ENCODE measurements at places on chromosomes 1 and 21.

DNA sequence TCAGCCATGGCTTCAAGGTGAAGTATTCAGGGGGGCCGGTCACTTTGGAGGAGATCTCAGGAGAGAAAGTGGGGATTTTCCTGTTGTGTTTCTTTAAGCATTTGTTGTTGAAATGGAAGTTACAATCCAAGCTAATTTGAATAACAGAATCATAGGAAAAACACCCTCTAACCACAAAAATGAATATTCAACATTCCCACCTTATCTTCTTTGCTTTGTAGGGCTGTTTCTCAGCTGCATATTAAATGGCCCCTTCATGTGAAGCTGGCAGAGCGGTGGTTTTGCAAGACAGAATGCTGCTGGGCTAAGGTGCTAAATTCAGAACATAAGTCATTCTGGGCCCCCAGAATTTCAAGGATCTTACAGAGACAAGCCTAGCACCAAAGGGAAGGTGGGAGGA is 279.0 kb downstream of the RRAGC start:
- DNase-seq, result no peak

DNA sequence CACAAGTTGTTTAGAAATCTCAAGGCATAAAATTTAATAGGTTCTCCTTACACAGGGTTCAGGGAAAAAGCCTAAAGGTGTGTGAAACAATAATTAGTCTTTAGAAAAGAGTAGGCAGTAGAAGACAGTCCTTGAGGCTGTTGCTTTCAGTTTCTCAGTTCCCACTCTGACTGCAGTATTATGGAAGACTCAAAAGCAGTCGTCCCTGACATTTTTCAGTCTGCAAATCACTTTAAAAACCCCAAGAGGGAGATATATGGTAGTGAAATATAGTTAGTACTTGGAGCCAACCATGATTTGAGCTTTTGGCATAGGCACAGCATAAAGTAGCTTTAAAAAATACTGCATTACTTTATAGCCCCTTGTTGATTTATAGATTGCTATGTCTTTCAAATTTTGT is 299.7 kb downstream of the OLFM3 start:
- DNase-seq, result no peak

DNA sequence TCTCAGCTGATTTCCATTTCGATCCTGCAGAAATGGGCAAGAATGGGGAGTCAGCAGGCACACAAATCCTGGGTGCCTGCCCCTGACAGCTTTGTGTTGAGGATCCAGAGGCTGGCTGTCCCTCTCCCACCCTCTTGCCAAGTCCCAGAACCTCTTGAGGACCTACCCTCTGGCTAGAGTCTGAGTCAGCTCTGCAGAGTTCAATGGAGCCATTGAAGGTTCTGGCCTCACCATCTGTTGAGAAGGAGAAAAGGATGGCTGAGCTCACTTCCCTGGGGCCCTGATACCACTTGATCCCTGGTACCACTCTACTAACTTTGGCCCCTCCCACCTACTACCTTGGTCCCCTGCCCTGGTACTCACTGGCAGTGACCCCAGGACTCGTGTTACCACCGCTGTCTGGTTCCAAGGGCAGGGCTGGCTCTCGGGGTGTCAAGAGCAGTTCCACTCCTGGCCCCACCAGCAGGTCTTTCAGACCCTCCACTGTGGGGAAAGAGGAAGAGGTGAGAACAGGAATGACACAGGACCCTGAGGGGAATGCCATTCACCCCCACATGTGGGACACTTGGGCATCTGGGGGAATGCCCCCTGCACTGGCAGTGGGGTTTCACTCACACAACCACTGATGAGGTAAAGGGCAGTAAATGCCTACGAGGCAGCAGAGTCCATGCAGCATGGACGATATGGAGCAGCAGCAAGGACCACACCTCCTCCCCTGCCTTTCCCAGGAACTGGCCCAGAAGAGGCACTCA is 10.5 kb downstream of the RXFP4 start:
- DNase-seq, result no peak

GRCh38 chr1:82377201-82377884 is 576.6 kb downstream of the ADGRL2 start:
- no peak for DNase-seq

DNA sequence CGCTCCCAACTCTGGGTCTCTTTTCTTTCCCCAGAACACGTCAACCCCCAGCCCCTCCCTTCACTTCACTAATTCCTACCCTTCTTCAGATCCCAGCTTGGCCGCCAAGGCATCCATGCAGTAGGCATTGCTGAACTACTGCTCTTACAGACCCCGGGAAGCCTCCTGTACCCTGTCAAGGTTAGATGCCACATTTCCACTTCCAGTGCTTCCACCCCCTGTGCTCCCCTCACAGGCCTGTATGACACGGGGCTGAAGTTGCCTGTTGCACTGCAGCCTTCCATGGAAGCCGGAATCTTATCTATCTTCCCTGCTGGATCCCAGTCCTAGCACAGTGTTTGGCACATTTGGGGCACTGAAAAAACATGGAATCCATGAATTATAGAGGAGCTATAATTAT is 99.0 kb upstream of the SOD1 start:
- DNase-seq, result no peak

DNA sequence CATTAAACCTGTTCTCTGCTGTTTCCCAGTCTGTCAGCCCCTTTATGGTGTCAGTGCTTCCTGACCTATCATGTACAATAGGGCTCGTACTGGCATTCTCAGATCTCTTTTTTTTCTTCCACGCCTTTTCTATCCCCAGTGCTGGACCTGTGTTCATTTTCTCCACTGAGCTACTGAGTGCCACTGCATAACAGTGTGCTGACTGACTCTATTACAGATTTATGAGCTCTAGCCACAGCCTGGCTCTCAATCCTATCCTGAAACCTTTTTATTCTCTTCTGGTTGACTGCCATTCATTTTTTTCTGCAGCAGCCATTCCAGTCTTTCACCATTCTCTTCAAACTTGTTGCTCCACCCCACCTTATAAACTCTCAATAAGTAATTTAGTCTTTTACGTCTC is 59.6 kb upstream of the MACF1 start:
- no peak for DNase-seq

- no peak for DNase-seq
These were observed 83.9 kb upstream of the SGIP1 start for GRCh38 chr1:66450043-66450514.

- peak; percentile 57 for DNase-seq
These were observed 1.4 kb downstream of the CSRP1 start for GRCh38 chr1:201505503-201505890.

GRCh38 chr1:191575180-191575579 is 583.1 kb upstream of the RGS18 start:
- no peak for DNase-seq

- DNase-seq, result peak; percentile 40
These were observed 29.6 kb upstream of the CCN1 start for GRCh38 chr1:85550784-85551516.

- DNase-seq, result no peak
These were observed 70.4 kb downstream of the UBR4 start for GRCh38 chr1:19139711-19140110.

- no peak for DNase-seq
These were observed 43.1 kb upstream of the BCL10 start for GRCh38 chr1:85319491-85319890.

DNA sequence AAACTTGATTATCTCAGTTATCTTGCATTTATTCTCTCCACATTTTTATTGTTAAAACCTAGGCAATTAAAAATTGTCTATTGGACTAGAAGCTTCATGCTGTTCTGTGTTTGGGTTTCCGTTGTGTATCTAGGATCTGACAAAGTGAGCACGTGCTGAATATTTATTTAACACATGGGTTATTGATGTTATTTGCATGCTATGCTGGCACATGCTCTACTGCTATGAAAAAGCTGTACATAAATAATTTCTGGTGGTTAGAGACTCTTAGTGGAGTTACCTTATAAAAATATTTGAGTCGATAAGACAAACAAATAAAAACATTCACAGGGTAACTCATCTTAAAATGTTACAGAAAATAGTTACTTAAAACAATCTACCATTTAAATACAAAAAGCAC is 1769.7 kb downstream of the MRPL39 start:
- no peak for DNase-seq

GRCh38 chr1:106753066-106753465 is 303.4 kb upstream of the PRMT6 start:
- no peak for DNase-seq

GRCh38 chr1:199319341-199319740 is 680.5 kb downstream of the PTPRC start:
- no peak for DNase-seq

GRCh38 chr1:240499012-240499411 is 112.9 kb downstream of the GREM2 start:
- peak; percentile 69 for DNase-seq

DNA sequence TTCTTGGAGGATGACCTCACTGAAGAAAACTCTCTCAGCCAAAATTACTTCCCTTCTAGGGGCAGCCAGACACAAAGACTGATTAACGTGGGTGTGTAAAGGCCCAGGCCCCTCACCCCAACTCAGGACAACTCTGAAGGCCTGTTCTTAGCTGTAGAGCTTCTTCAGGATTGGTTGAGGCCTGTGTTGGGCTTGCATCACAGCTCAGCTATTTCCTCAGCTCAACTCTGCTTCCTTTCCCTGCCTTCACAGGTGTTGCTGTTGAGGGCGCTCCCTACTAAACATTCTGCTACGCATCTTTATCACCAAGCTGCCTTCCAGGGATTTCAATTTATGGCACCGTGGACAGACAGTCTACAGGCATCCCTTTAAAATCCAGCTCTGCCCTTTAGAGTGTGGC is 36.8 kb downstream of the MAB21L3 start:
- no peak for DNase-seq

- DNase-seq, result no peak
These were observed 22.1 kb downstream of the ECHDC2 start for GRCh38 chr1:52899445-52899894.

GRCh38 chr1:245180496-245181157 is 25.8 kb downstream of the KIF26B start:
- DNase-seq, result no peak

GRCh38 chr1:26160527-26161414 is 1.9 kb downstream of the FAM110D start:
- DNase-seq, result peak; percentile 9

- DNase-seq, result no peak
These were observed 73.7 kb downstream of the TOMM20 start for GRCh38 chr1:235054936-235055335.

- no peak for DNase-seq
These were observed 35.1 kb upstream of the LRRC39 start for GRCh38 chr1:100213141-100213540.

GRCh38 chr1:35453031-35453430 is 104.2 kb downstream of the KIAA0319L start:
- no peak for DNase-seq

DNA sequence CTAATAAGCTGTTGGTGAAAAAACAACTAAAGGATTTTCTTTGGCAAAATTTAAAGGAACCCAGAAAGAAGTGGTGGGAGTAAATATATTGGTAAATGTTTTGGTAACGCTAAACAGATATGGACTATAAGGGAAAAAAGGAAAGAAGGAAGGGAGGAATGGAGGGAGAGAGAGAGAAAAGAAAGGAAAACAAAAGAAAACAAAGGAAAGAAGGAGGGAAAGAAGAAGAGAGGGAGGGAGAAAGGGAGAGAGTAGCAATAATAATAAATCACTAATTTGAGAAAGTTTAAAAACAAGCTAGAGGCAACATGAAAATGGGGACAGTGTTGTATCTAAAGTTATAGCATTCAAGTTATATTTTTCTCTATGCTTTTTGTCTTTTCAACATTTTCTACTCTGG is 43.6 kb upstream of the RCOR3 start:
- DNase-seq, result no peak

GRCh38 chr1:234963180-234963903 is 165.3 kb downstream of the TOMM20 start:
- peak; percentile 55 for DNase-seq

GRCh38 chr1:21099034-21099868 is 77.4 kb downstream of the EIF4G3 start:
- DNase-seq, result no peak

GRCh38 chr1:41277371-41277975 is 35.4 kb upstream of the SCMH1 start:
- no peak for DNase-seq

DNA sequence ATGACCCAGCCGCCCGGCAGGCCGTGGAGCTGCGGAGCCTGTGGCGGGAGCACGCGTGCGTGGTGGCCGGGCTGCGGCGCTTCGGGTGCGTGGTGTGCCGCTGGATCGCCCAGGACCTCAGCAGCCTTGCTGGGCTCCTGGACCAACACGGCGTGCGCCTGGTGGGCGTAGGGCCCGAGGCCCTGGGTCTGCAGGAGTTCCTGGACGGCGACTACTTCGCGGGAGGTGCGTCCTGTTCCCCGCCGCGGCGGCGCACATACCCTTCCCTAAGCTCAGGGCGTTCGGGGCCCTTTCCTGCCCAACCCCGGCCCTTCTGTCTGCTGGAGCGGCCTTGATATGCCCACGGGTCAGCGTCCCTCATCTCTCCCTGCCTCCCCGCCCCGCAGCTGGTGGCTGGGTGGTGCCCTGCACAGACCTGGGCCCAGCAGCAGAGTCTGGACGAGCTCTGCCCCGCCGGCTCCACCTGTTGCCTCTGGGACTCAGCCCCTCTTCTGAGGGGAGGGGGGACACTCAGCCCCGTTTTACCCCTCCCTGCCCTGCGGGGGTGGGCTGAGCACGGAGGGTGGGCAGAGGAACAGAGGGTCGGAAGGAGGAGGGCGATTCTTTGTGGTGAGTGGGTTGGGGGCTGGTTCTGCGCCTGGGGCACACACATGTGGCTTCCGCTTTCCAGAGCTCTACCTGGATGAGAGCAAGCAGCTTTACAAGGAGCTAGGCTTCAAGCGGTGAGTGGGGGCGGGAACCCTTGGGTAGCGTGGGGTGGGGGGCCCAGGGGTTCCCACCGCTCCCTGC is 688 bp downstream of the PRXL2B start:
- DNase-seq, result no peak

- DNase-seq, result peak; percentile 38
These were observed 2.0 kb downstream of the SCMH1 start for GRCh38 chr1:41239988-41240610.

- no peak for DNase-seq
These were observed 533.0 kb upstream of the PRMT6 start for GRCh38 chr1:106523497-106523896.

DNA sequence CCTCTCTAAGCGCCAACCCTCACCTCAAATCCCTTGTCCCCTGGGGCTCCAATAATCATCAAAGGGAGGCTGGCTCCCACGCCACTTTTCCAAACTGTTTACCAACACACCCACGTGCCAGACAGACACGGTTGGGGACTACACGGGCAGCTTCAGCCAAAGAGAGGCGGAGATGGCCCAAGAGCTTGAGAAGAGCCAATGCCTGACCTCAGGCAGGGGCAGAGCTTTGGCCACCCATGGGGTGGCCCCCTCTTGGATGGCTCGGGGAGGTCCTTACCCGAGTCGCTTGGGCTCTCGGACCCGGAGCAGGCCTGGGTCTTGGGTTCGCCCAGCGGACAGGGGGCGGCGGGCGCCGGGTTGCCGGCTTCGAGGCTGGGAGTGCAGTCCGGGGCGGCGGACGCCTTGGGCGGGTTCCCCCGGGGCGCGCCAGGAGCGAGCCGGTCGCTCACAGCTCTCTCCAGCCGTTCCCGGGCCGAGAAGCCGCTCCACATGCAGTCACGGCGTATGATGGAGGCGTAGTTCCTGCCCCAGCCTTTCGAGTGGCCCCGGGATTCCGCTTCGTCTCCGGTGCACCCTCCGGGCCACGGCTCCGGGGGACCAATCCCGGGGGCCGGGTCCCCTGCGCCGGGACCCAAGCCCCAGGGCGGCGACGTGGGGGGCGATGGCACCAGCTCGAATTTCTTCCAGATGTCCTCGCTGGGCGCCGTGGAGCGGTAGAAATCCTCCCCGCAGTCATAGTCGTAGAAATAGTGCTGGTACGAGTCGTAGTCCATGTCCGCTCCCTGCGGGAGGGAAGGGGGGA is 854 bp downstream of the MYCL start:
- DNase-seq, result peak; percentile 60
